ENCODE measurements at places on chromosomes 11 and 22. TPM values are rescaled to one million over a fixed set of nuclear protein-coding genes. Genes with fewer than 3 reads are reported as not detected.

- no peak for DNase-seq
Measured at GRCh38 chr11:39374963-39375698, 2084.3 kb downstream of the LRRC4C start.

- no peak for DNase-seq
Measured at GRCh38 chr11:122773781-122774266, 64.5 kb upstream of the CRTAM start.

- no peak for DNase-seq
Measured at GRCh38 chr22:30824096-30824495, 129.4 kb downstream of the OSBP2 start.

DNA sequence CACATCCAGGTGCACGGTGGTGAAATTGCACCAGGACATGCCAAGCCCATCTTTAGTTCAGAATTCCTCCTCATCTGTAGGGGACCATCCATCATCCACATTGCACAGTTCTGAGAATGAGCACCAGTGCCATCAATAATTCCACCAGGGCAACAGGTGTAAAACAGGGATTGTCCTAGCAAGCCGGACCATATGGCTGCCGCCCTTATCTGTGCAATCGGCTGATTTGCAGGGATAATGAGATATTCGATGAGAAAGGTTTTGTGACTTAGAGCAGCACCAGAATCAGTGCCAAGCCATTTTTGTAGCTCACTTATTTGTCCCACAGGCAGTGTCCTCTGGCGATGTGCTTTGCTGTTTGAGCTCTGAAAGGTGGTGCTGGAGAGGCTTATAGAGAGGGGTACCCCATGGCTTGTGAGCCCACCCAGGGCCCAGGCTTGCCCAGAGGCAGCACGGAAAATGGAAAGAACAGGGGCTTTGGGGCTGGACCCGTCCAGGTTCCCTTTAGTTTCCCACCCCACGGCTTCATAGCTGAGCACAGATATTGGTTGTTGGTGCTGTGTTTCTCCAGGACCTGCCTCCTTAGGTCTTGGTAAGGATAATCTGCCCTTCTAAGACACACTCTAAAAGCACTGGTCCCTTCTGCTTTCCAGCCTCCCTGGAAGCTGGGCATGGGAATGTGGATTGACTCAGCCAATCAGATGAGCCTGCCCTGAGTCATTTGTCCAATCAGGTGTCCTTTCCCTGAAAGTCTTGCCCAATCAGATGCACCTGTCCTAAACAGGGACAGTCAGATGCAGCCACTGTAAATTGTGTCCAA is 84.0 kb upstream of the SHANK2 start:
- no peak for DNase-seq

DNA sequence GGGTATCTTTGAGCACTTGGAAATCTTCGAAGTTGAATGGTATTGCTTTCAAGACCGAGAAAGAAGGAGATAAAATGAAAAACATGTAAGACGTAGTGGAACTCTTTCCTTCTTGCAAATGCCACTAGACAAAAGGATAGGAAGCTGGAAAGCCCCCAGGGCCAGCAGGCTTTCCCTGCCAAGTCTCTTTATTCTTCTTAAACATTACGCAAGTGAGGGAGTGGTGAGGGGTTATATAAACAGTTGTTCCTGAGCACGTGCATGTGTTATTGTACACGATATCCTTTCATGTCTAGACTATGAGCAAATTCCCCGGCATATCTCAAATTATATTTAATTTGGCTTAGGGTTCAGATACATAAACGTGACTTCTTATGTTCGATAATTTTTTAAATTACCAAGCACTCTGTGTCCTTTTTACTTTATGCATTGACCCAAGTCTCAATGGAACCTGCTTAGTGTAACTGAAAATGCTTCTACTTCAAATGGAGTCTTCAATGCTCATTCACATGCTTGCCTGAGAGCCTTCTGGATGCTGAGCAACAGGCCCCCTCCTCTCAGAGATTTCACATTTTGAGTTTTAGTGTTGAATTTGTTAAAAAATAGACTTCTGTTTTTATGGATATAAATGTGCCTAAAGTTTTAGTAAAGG is 59.0 kb downstream of the PPP2R1B start:
- no peak for DNase-seq

GRCh38 chr11:65606876-65607613 is 7.0 kb downstream of the MAP3K11 start:
- DNase-seq: peak; percentile 94

DNA sequence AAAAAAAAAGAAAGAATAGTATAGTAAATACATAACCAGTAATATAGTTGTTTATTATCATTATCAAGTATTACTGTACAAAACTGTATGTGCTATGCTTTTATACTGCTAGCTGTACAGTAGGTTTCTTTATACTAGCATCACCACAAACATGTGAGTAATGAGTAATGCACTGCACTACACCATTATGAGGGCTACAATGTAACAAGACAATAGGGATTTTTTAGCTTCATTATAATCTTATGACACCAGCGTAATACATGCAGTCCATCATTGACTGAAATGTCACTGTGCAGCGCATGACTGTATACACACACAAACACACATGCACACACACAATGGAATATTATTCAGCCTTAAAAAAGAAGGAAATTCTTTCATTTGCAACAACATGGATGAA is 111.5 kb upstream of the ZBED5 start:
- no peak for DNase-seq

GRCh38 chr22:23529166-23530103 is 50.7 kb downstream of the IGLL1 start:
- DNase-seq: peak; percentile 19

GRCh38 chr11:126756421-126756820 is 244.1 kb downstream of the KIRREL3 start:
- DNase-seq: no peak

GRCh38 chr22:30400159-30400558 is 3.3 kb downstream of the SEC14L2 start:
- DNase-seq: no peak

- DNase-seq: no peak
Measured at GRCh38 chr22:28955817-28956216, 72.4 kb downstream of the ZNRF3 start.

DNA sequence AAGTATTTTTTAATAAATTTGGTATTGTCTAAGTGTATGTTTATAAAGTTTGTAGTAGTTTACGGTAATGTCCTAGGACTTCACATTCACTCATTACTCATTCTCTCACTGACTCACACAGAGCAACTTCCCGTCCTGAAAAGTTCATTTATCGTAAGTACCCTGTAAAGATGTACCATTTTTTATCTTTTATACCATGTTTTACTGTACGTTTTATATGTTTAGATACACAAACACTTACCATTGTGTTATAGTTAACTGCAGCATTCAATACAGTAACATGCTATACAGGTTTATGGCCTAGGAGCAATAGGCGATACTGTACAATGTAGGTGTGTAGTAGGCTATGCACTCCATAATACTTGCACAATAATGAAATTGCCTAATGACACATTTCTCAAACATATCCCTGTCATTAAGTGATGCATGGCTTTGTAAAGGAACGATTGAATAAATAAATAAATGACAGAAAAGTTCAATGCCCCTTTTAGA is 12.5 kb upstream of the CARD18 start:
- no peak for DNase-seq

IGLL1 gene
- not detected for total RNA-seq

GRAMD1B gene
- 9.9 TPM for total RNA-seq

JAM3 gene
- 32.1 TPM for total RNA-seq

KRTAP5-9 gene
- not detected for total RNA-seq

PLEKHA7 gene
- total RNA-seq: 44.0 TPM

RASD2 gene
- total RNA-seq: 3.6 TPM

Data from lower lobe of right lung (tissue), 2 donors.